ENCODE measurements at places on chromosomes 16 and 17.

DNA sequence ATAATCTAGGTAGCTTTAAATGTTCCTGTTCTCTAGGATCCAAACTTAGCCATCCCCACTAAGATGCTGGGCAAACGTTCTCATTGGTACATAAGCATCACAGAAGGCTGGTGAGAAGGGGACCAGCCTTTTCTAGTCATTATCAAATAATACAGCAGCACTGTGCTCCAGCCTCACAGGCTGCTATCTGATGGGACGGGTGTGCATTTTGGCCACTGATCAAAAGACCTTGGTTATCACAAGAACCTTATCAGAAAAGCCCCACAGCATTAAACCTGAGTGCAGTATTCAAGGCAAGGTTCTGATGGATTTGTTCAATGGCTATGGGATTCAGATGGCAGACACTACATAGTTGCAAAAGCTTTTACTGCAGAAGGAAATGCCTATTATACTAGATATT lies 19.1 kb upstream of the KPNB1 start:
- DNase-seq, result no peak

- DNase-seq, result no peak
These were observed 6.9 kb downstream of the ADCY9 start for GRCh38 chr16:4109250-4109736.

DNA sequence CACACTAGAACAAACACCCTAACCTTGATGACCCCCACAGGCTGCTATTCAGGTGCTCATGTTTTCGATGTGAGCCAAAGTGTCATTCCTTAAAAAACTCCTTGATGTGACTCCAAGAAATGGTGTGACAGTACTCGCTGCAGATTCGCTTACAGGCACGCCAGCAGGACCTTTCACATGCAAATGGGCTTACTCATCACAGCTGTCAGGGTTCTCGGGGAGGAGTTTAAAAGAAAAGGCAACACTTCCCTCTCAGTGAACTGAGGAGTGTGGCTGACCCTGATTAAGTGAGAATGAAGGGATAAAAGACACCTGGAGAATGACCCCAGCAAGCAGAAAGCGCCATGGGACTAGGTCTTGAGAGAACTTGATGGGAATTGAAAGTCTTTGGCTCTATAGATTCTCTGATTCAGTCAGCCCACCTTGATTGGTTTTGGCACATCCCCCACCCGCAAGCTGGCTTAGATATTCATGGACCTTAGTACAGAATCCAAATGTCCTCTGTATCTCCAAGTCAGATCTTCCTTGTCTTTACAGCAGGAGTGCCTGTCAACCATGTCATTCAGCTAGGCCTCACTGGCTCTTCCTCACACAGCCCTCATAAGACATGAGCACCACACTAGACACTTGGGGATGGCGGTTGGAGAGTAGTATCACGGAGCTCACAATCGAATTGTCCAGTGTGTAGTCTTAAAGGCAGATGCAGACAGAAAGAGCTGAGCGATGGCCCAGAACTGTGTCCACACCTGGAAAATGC lies 82.6 kb downstream of the HIC1 start:
- no peak for DNase-seq

DNA sequence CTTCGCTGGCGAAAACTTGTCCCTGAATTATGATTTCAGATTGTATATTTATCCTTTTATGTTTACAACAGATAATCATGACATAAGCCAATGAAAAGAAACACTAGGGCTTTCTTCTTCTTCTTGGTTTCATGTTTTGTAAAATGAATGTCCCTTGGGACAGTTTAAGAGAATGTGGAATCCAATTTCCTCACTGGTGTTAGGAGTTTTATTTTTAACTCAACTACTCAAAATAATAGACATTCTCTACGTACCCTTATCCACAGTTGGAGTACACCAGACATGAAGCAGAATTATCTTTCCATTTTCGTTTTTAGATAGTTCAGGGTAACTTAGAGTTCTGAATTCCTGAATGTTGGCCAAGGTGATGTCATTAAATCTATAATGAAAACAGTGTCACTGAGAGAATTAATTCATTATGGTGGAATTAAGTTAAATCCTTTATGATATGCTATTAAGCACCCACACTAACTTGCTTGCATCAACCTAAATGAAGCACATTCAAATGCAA lies 43.4 kb downstream of the IRX6 start:
- no peak for DNase-seq

GRCh38 chr16:74984194-74984528 lies 762 bp downstream of the WDR59 start:
- DNase-seq, result no peak

DNA sequence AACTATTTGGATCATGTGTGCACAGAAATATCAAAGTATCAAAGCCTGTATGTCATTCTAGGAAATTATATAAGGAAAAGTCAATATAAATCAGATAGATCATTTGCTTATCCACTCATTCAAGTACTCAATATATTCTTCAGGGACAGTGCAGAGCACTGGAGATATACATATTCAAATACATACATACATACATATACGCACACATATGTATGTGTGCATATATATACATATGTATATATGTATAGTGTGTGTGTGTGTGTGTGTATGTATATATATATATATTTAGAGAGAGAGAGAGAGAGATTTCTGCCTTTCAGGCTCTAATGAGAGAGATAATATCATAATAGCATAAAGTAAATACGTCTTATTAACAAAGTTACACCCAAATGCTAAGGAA lies 169.2 kb downstream of the PMP22 start:
- DNase-seq, result no peak

DNA sequence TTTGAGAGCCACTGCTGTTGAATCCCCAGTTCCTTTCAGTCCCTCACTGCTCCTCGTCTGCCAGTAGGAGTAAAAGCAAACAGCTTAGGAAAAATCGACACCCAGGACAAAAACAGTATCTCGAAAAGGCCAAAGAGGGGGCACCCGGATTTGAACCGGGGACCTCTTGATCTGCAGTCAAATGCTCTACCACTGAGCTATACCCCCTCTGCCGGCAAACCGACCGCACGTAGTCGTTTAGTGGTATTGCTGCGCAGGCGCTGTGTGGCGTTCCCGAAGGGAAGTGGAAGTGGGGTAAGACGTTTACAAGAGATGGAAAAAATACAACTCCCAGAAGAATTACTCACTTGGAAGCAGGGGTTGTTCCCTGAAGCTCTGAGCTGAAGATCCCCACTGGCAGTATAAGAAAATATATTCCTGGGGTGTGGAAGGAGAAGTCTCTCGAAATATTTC lies 2.2 kb upstream of the PLXDC1 start:
- DNase-seq, result peak; percentile 95

DNA sequence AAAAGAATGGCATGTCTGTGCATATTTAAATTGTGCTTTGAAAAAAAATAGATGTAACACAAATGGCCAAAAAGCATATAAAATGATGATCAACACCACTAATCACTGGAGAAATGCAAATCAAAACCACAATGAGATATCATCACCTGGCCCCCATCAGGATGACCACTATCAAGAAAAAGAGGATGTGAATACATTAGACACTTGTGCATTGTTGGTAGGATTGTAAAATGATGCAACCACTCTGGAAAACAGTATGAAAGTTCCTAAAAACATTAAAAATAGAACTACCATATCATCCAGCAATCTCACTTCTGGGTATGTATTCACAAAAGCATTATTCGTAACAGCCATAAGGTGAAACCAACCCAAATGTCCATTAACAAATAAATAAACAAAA lies 91.5 kb downstream of the SPAG9 start:
- DNase-seq, result no peak

DNA sequence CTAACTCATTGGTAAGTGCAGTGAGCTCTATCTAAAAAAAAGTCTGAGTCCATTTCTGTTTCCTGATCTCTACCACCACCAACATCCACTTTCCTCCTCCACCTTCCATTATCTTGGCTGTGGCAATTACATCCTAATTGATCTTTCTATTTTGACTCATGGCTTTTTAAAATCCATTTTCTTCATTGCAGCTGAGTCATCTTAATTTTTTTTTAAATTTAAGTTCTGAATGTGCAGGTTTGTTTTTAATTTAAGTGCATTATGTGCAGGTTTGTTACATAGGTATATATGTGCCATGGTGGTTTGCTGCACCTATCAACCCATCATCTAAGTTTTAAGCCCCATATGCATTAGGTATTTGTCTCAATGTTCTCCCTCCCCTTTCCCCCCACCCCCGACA lies 390.7 kb downstream of the XYLT1 start:
- no peak for DNase-seq

DNA sequence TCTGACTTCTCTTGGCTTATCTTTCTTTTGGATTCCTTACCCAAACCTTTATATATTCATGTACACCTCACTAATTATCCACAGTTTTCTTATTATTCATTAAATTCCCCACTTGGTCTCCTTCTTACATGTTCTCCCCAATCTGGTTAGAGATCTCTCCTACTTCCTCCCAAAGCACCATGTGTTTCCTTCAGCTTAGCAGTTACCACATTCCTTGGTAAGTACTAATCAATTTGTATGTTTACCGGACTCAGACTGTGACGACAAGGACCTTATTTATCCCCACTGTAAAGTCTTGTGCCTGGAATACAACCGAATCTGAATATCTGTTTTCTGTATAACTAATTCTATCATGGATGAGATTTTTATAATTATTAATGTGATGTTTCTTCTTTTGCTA lies 389.5 kb downstream of the KCNJ2 start:
- no peak for DNase-seq

DNA sequence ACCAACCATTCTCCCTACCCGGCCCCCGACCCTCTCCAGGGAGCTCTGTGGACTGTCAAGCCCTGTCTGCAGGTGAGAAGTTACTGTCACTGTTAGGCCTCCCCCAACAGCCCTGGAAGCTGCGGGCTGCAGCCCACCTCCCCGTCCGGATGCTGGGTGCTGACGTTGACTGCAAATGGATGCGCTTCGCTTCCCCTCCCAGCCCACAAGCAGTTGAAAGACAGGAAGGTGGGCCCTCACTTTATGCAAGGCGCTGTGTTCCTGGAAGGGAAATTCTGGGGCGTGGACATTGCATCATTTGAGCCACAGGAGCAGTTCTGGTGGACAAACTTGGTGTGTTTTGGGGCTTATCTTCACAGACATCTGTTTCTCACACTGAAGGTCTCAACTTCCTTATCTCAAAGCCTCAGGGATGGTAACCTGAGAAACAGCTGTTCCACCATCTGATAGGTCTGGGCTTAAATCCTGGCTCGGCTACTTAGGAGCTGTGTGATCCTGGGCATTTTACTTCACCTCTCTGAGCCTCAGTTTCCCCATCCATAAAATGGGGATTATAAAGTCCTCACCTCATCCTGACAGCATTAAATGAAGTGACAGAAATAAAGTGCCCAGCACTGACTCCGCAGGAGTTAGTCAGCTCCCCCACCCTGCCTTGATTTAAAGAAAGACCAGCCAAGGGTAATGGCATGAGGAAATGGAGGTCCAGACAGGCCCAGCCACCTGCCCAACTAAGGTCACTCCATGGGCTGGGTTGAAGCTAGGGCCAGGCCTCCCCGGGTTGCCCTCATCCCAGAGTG lies 4.6 kb upstream of the DRC7 start:
- no peak for DNase-seq

- no peak for DNase-seq
These were observed 35.1 kb upstream of the SREBF1 start for GRCh38 chr17:17871913-17872312.

GRCh38 chr17:32161029-32161428 lies 18.7 kb downstream of the RHOT1 start:
- DNase-seq, result no peak

- DNase-seq, result no peak
These were observed 358.8 kb downstream of the C16orf95 start for GRCh38 chr16:86958423-86958822.

DNA sequence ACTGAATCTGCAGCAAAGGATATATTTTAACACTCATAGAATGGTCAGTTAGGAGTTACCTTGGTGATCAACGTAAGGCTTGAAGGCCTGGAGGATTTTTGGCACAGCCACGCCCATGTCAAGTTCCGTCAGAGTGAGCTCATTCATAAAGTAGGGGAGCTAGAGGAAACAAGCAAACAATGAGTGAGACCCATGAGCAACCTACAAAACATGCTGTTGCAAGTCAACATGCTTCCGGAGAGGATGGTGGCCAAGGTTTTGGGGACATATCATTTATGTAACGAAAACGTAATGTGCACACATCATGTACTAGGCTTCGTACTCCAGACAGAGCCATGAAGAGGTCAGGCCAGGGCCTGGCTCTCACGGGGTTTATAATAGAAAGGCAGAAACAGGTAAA lies 41.1 kb upstream of the ERN1 start:
- DNase-seq, result no peak
